ENCODE measurements at places on chromosomes 1 and 21.

- ATAC-seq: no peak
Observed at GRCh38 chr1:14737561-14738094, 139.1 kb downstream of the KAZN start.

- ATAC-seq: no peak
Observed at GRCh38 chr1:14599800-14600199, 1.3 kb downstream of the KAZN start.

GRCh38 chr1:78645723-78646122 is 3.9 kb upstream of the IFI44 start:
- no peak for ATAC-seq

DNA sequence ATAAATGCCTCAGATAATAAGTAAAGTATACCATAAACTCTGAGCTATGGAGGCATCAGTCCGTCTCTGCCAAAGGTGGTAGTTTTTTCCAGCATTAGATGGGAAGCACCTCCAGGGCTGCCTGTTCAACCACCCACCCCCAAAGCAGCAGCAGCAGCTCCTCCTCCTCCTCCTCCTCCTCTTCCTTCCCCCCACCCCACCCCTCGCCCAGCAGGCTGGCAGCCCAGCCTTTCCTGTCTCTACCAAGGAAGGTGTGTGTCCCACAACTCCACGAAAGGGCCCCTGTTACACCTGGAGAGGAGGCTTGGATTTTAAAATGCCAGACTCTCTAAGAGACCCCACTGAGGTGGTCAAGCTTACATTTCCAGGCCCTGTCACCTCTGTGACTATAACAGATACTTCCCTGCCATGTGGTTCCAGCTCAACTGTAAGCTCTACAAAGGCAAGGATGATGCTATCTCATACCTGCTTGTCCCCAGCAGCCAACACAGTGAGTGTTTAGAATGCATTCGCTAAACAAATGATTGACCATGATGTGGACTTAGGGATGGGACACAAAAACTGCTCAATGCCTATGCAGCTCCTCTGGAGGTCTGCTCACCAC is 76.7 kb downstream of the GFI1 start:
- ATAC-seq: no peak

All from SK-N-SH treated with all-trans-retinoic acid at 6 μM for 48 hours (cell line).